ENCODE measurements at places on chromosomes 11 and 22. TPM values are rescaled to one million over a fixed set of nuclear protein-coding genes. Genes with fewer than 3 reads are reported as not detected.

Gene A4GALT
- 1.3 TPM for total RNA-seq

Gene KRTAP5-6
- not detected for total RNA-seq

Gene FAM111A
- 60.5 TPM for total RNA-seq

Gene PANX3
- total RNA-seq = not detected

Gene SMIM38
- 0.24 TPM for total RNA-seq

Gene PLAAT2
- 0.19 TPM for total RNA-seq

Gene OR52A1
- not detected for total RNA-seq

Gene SYCE3
- total RNA-seq = 0.19 TPM

Gene PLCB3
- 5.8 TPM for total RNA-seq

Gene MIF
- total RNA-seq = 400 TPM

Gene RNF215
- 6.4 TPM for total RNA-seq

Gene PCNX3
- 7.4 TPM for total RNA-seq

Gene RIMBP3B
- total RNA-seq = 0.85 TPM

Gene SYT8
- 0.71 TPM for total RNA-seq

Gene VWCE
- 2.4 TPM for total RNA-seq

Gene KDM4E
- not detected for total RNA-seq

Gene SHANK2
- total RNA-seq = 0.14 TPM

Gene CARD18
- total RNA-seq = 0.28 TPM

Gene MMP20
- 0.14 TPM for total RNA-seq

Gene IGLL5
- 2.3 TPM for total RNA-seq

Gene SCGB1D2
- total RNA-seq = 0.80 TPM

Gene FXYD6
- total RNA-seq = 25.7 TPM

Gene KRTAP5-10
- total RNA-seq = not detected

Gene CALCB
- 0.24 TPM for total RNA-seq

Gene POU2AF2
- total RNA-seq = 1.0 TPM

Gene DNAJC4
- 18.1 TPM for total RNA-seq

Gene P2RX6
- 0.66 TPM for total RNA-seq

Gene MMP12
- 10.8 TPM for total RNA-seq

Gene MS4A7
- total RNA-seq = 13.4 TPM

Gene CCDC188
- 0.09 TPM for total RNA-seq

Gene CSNK2A3
- total RNA-seq = 1.5 TPM

Gene CHRM1
- not detected for total RNA-seq

Gene TMX2
- 60.2 TPM for total RNA-seq

Gene MYOD1
- total RNA-seq = 0.38 TPM

Gene SAA4
- total RNA-seq = 0.61 TPM

Gene HSPB2
- total RNA-seq = 0.19 TPM

Gene LIF
- total RNA-seq = 0.90 TPM

Gene CHRNA10
- total RNA-seq = 0.76 TPM

Gene KCNJ1
- 0.19 TPM for total RNA-seq

Gene SERHL2
- 2.4 TPM for total RNA-seq

Gene INSC
- 0.19 TPM for total RNA-seq

Gene RHOD
- 2.8 TPM for total RNA-seq

Gene FOXRED2
- 3.4 TPM for total RNA-seq

Gene TRIOBP
- total RNA-seq = 19.5 TPM

Gene RASSF10
- total RNA-seq = 2.8 TPM

Gene GLB1L2
- 0.47 TPM for total RNA-seq

Gene PLAAT4
- 68.3 TPM for total RNA-seq

Gene SLC1A2
- total RNA-seq = 0.38 TPM

Measured in thymus (tissue), 14 donors.